ENCODE measurements at places on chromosomes 12 and 14.
A peak's percentile ranks its signal among the peaks of the same experiment; 100 is the strongest.

DNA sequence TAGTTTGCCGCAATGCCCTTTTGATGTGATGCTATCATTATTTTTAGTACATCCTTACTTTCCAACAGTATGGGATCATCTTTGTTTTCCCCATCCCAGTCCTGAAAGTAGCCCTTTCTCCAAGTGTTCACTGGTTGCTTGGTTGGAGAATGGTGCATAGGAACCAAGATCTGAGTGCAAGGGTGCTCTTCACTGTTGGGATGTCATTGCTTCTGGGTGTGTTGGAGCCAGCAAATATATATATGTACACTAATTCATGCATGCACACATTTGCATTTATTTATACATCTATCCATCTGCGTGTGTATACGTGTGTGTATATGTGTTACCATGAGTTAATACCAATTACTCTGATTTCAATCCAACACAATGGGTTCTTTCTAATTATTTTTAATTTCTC lies 64.1 kb upstream of the RFLNA start:
- no peak for DNase-seq

GRCh38 chr12:120290609-120291305 lies 946 bp downstream of the RNU4-2 start:
- DNase-seq = peak; percentile 10

DNA sequence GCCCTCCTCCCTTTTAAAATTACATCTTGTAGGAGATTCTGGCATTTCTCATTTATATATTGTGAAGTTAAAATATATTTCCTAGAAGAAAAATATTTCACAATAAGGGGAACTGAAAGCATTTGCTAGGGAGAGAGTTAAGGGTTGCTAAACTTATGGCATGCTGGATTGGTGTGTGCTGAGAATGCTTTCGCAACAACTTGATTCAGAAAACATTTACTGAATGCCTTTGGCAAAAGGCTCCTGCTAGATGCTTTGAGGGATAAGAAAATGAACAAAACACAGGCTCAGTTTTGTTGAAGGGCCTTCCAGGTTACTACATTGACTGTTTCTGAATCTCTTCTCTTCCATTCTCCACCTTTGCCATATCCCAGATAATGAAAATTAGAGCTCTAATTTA lies 67.5 kb downstream of the DIP2B start:
- no peak for DNase-seq

GRCh38 chr12:82781309-82781997 lies 94.7 kb downstream of the TMTC2 start:
- DNase-seq = no peak

- no peak for DNase-seq
Observed at GRCh38 chr12:14473707-14474287, 93.9 kb downstream of the PLBD1 start.
